Gastrocnemius medialis (tissue), 4 donors: ENCODE measurements at places on chromosomes 13 and 19.
A peak's percentile ranks its signal among the peaks of the same experiment; 100 is the strongest.

DNA sequence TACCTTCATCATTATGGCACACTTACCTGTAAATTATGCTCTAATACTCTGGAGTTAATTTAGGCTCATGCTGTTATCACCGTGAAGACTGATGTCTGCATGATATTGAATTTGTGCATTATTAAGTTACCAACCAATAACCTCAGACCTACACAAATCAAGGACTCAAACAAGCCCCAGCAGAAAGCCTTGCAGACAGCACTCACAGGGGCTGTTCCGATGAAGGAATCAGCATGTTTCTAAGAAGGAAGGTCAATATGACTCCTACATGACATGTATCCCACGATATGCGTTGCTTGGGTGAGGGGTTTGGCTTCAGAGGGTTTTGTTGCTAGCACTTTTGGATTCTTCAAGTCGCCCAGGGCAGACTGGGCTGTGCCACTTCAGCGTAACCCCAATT is 1071.2 kb upstream of the SLC10A2 start:
- H3K4me3 ChIP-seq: no peak overlapping the region
- H3K36me3 ChIP-seq: no peaks in the 10 kb centered on the region
- no peak for DNase-seq
- no peak overlapping the region for H3K27ac ChIP-seq
- no peaks in the 10 kb centered on the region for H3K27me3 ChIP-seq

DNA sequence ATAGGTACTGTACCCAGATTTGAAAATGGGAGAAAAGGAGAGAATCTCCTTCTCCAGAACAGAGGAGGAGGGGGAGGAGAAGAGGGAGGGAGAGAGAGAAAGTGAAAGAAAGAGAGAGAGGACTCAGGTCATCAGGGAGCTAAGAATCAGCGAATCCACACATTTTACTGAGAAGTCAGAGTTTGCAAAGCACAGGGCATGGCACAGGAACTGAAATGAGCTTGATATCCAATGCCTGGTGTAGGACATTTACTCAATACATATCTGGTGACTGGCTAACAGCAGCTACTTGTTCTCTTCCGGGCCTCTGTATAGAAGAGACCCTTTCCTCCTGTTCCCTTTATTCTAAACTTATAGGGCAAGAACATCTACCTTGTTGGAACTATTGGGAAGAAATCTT is 375.1 kb downstream of the KLF5 start:
- H3K27ac ChIP-seq: no peak overlapping the region
- DNase-seq: no peak
- H3K4me1 ChIP-seq: no peaks in the 10 kb centered on the region
- no peaks in the 10 kb centered on the region for H3K36me3 ChIP-seq
- no peaks in the 10 kb centered on the region for H3K27me3 ChIP-seq

GRCh38 chr19:4376991-4377781 is 23.2 kb downstream of the SH3GL1 start:
- no peaks in the 10 kb centered on the region for H3K36me3 ChIP-seq
- peak; percentile 89 for DNase-seq
- H3K27me3 ChIP-seq: no peaks in the 10 kb centered on the region
- peaks cover 87% of the 10 kb centered on the region for H3K4me1 ChIP-seq

DNA sequence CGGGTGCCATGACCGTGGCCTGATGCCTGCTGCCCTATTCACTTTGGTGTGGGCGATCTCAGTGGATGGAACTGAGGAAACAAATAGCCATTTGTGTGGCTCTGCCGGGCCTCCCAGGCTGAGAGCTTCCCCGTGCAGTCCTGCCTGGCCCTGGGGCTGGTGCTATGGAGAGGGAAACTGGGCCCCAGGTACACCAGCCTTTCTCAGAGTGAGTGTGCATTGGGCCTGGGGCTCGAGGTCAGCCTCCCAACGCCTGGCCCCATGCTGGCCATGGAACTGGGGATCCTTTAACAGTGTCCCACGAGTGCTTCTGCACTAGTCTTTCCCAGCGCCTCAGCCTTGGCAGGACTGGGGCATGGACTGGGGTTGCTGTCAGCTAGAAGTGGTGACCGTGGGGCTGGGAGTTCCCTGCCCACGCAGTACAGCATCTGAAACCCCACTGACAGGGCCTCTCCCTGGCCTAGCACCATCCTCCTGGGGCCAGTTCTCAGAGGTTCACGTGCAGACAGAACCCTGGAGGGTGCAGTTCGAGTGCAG is 10.5 kb downstream of the PLEKHF1 start:
- H3K36me3 ChIP-seq: no peaks in the 10 kb centered on the region
- H3K4me3 ChIP-seq: no peak overlapping the region
- DNase-seq: peak; percentile 72
- H3K4me1 ChIP-seq: peaks cover 95% of the 10 kb centered on the region
- peak overlapping the region; percentile 94 for H3K27ac ChIP-seq
- H3K27me3 ChIP-seq: no peaks in the 10 kb centered on the region

DNA sequence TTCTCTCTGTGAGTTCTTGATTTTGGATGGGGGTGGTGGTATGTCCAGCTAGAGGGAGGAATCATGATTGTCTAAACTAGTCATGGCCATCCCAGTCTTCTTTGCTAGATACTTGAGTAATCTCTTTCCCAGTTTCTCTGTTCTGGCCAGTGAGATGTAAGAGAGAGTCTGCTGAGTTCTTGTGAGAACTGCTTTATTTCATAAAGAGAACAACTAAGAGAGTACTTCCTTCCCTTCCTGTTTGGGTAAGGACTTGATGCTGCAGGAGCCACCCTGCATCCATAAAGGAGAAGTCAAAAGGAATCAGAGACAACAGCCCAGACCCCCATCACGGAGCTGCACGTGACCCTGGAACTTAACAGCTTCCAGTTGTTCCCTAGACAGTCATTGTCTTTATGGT is 3.0 kb upstream of the RASL11A start:
- no peaks in the 10 kb centered on the region for H3K36me3 ChIP-seq
- H3K4me3 ChIP-seq: no peak overlapping the region
- peaks cover 13% of the 10 kb centered on the region for H3K4me1 ChIP-seq
- no peaks in the 10 kb centered on the region for H3K27me3 ChIP-seq

- no peaks in the 10 kb centered on the region for H3K4me1 ChIP-seq
- no peak overlapping the region for H3K4me3 ChIP-seq
- H3K27ac ChIP-seq: no peak overlapping the region
- no peak for DNase-seq
- peaks cover 6% of the 10 kb centered on the region for H3K36me3 ChIP-seq
Measured at GRCh38 chr13:98847780-98848179, 95.3 kb upstream of the SLC15A1 start.

GRCh38 chr13:32243695-32244094 is 71.5 kb downstream of the ZAR1L start:
- no peaks in the 10 kb centered on the region for H3K27me3 ChIP-seq
- H3K36me3 ChIP-seq: no peaks in the 10 kb centered on the region
- no peak overlapping the region for H3K27ac ChIP-seq

DNA sequence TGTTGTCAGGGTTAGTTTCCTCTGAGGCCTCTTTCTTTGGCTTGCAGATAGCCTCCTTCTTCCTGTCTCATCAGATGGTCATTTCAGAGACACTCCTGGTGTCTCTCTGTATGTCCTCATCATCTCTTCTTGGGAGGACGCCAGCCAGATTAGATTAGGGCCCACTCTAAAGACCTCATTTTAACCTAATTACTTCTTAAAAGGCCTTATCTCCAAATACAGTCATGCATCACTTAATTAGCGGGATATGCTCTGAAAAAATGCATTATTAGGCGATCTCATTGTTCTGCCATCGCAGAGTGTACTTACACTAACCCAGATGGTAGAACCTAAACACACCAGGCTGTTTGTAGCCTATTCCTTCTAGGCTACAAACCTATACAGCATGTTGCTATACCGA is 89.0 kb downstream of the CDK8 start:
- H3K27ac ChIP-seq: no peak overlapping the region
- no peak for DNase-seq
- H3K36me3 ChIP-seq: no peaks in the 10 kb centered on the region

- no peaks in the 10 kb centered on the region for H3K36me3 ChIP-seq
- DNase-seq: no peak
- H3K27me3 ChIP-seq: no peaks in the 10 kb centered on the region
- no peak overlapping the region for H3K27ac ChIP-seq
- no peak overlapping the region for H3K4me3 ChIP-seq
- H3K4me1 ChIP-seq: no peaks in the 10 kb centered on the region
Measured at GRCh38 chr13:35293579-35294226, 182.8 kb downstream of the MAB21L1 start.
